ENCODE measurements at places on chromosomes 13 and 19. TPM values are rescaled to one million over a fixed set of nuclear protein-coding genes. Genes with fewer than 3 reads are reported as not detected.
A peak's percentile ranks its signal among the peaks of the same experiment; 100 is the strongest.

- no peak for DNase-seq
- no peaks in the 10 kb centered on the region for H3K27me3 ChIP-seq
Observed at GRCh38 chr13:112940236-112940635, 28.8 kb upstream of the MCF2L start.

- H3K27me3 ChIP-seq: no peaks in the 10 kb centered on the region
- no peak for DNase-seq
- no peak overlapping the region for H3K4me3 ChIP-seq
- H3K36me3 ChIP-seq: peaks cover 4% of the 10 kb centered on the region
Observed at GRCh38 chr13:89822467-89822866, 1525.0 kb upstream of the MIR17HG start.

GRCh38 chr13:108444448-108444847, 174.9 kb downstream of the TNFSF13B start:
- H3K36me3 ChIP-seq: no peaks in the 10 kb centered on the region
- H3K4me1 ChIP-seq: no peaks in the 10 kb centered on the region
- no peak for DNase-seq
- no peak overlapping the region for H3K27ac ChIP-seq
- no peaks in the 10 kb centered on the region for H3K27me3 ChIP-seq
- no peak overlapping the region for H3K4me3 ChIP-seq

DNA sequence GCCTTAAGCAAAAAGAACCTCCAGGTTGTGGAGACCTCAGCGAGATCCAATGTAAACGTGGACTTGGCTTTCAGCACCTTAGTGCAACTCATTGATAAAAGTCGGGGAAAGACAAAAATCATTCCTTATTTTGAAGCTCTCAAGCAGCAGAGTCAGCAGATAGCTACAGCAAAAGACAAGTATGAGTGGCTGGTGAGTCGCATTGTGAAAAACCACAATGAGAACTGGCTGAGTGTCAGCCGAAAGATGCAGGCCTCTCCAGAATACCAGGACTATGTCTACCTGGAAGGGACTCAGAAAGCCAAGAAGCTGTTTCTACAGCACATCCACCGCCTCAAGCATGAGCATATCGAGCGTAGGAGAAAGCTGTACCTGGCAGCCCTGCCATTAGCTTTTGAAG, 58.5 kb downstream of the ARHGAP35 start:
- peaks cover 5% of the 10 kb centered on the region for H3K4me1 ChIP-seq
- H3K27ac ChIP-seq: no peak overlapping the region
- H3K27me3 ChIP-seq: no peaks in the 10 kb centered on the region
- DNase-seq: no peak

GRCh38 chr19:51367255-51367564, 1.0 kb upstream of the ETFB start:
- no peaks in the 10 kb centered on the region for H3K4me1 ChIP-seq
- peak overlapping the region; percentile 95 for H3K4me3 ChIP-seq
- no peaks in the 10 kb centered on the region for H3K36me3 ChIP-seq
- no peak for DNase-seq
- no peaks in the 10 kb centered on the region for H3K27me3 ChIP-seq

The STOML3 gene
- total RNA-seq: not detected

The ASF1B gene
- total RNA-seq: 46.6 TPM

The ZFP82 gene
- total RNA-seq: 18.7 TPM

All from H9 (cell line).